ENCODE measurements at places on chromosomes 11 and 22.

GRCh38 chr22:37343348-37343747 is 61.0 kb downstream of the CYTH4 start:
- DNase-seq = no peak

DNA sequence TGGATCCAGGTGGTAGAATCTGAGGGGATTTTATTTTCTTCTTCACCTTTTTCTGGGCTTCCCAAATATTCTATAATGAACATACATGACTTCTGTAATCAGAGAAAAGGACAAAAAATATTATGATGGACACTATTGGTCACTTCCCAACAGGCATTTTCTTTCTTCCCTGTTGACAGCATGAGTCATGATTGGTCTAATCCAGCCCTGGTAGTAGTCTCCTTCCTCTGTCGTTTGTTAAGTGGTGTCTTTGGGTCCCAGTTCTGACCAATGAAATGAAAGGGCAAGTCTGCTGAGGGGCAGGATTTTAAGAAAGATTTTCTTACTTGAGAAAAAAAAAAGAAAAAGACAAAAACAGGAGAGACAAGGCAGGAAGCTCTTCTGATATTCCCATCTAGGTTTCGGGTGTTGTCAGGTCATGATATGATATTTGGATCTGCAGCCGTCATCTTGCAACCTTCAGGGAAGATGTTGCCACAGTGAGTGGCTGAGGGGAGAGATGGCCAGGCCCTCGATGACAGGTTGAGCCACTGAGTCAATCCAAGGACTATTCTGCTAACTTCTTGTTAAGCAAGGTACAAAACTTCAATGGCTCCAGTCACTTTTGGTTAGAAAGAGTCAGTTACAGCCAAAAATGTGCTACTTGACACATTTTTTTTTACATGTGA is 23.3 kb upstream of the PLEKHB1 start:
- no peak for DNase-seq

DNA sequence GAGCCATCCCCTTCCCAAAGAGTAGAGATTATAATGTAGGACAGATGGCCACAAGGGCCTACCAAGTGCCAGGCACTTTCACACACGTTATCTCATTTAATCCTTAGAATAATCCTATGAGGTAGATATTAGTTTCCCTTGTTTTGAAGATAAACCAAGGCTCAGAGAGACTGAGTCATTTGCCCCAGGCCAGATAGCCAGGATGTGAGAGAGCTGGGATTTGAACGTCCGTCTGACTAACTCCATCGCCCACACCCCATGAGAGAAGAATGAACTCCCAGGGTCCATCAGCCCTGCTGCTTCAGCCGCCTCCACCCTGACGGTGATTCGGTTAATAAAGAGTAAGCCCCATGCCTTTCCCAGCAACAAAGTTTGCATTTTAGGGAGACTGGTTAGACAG is 10.7 kb downstream of the PRG3 start:
- DNase-seq = no peak

GRCh38 chr22:18996376-18996900 is 60.3 kb upstream of the PRODH start:
- DNase-seq = no peak
